ENCODE measurements at places on chromosomes 3 and 15. TPM values are rescaled to one million over a fixed set of nuclear protein-coding genes. Genes with fewer than 3 reads are reported as not detected.

The SLC28A2 gene
- total RNA-seq: not detected

The LMOD3 gene
- 0.14 TPM for total RNA-seq

The MAN2A2 gene
- total RNA-seq: 17.6 TPM

The GOLGA6L10 gene
- total RNA-seq: 0.28 TPM

The RPS17 gene
- total RNA-seq: 3,179 TPM

The IQCH gene
- 3.3 TPM for total RNA-seq

The TTC23 gene
- total RNA-seq: 26.5 TPM

The CYP8B1 gene
- total RNA-seq: not detected

The DAZL gene
- not detected for total RNA-seq

The BOC gene
- total RNA-seq: 8.7 TPM

The ATP2B2 gene
- total RNA-seq: not detected

The SGO1 gene
- 0.57 TPM for total RNA-seq

The SLC22A14 gene
- under 0.01 TPM for total RNA-seq

The PAQR5 gene
- 9.6 TPM for total RNA-seq

The KCNH8 gene
- total RNA-seq: not detected

The XYLB gene
- 3.1 TPM for total RNA-seq

The OXTR gene
- 0.57 TPM for total RNA-seq

The EFCC1 gene
- not detected for total RNA-seq

The TMEM266 gene
- total RNA-seq: 0.09 TPM

The IL12A gene
- 0.43 TPM for total RNA-seq

The GRM2 gene
- not detected for total RNA-seq

The ACKR4 gene
- 1.4 TPM for total RNA-seq

The DPPA4 gene
- total RNA-seq: not detected

The LRRC31 gene
- total RNA-seq: not detected

The VGLL4 gene
- 47.5 TPM for total RNA-seq

The COMMD2 gene
- total RNA-seq: 19.2 TPM

The NBEAL2 gene
- total RNA-seq: 1.4 TPM

All from smooth muscle cell of bladder (primary cell).